Vagina (tissue), 2 donors: ENCODE measurements at places on chromosomes 1 and 21. TPM values are rescaled to one million over a fixed set of nuclear protein-coding genes. Genes with fewer than 3 reads are reported as not detected.

The CFHR1 gene
- not detected for total RNA-seq

The IBA57 gene
- 3.4 TPM for total RNA-seq

The ETV3 gene
- total RNA-seq = 37.3 TPM

The OBSCN gene
- total RNA-seq = 35.8 TPM

The LCE2A gene
- total RNA-seq = not detected

The RPTN gene
- total RNA-seq = 0.25 TPM

The ORC1 gene
- 1.7 TPM for total RNA-seq

The PBXIP1 gene
- 56.5 TPM for total RNA-seq

The KLF17 gene
- total RNA-seq = 0.25 TPM

The PDZK1IP1 gene
- 55.2 TPM for total RNA-seq

The PTGFR gene
- 4.4 TPM for total RNA-seq

The PLEKHN1 gene
- 15.2 TPM for total RNA-seq

The XCL2 gene
- not detected for total RNA-seq

The NOS1AP gene
- total RNA-seq = 2.0 TPM

The GNB1 gene
- 159 TPM for total RNA-seq

The ACP6 gene
- 14.2 TPM for total RNA-seq

The NR5A2 gene
- total RNA-seq = 0.98 TPM

The BEND5 gene
- total RNA-seq = 8.6 TPM

The LAD1 gene
- total RNA-seq = 91.8 TPM

The LRRC7 gene
- not detected for total RNA-seq

The SLC30A10 gene
- 0.25 TPM for total RNA-seq

The P3R3URF gene
- not detected for total RNA-seq

The FMO3 gene
- total RNA-seq = 0.98 TPM

The HSF2BP gene
- total RNA-seq = 2.7 TPM

The HHAT gene
- 11.8 TPM for total RNA-seq

The MYCL gene
- 17.2 TPM for total RNA-seq

The ZNF695 gene
- total RNA-seq = 0.49 TPM

The LEFTY1 gene
- not detected for total RNA-seq

The REN gene
- total RNA-seq = not detected

The GBP5 gene
- 4.2 TPM for total RNA-seq

The GJA9 gene
- total RNA-seq = not detected

The RNU1-1 gene
- 19,908 TPM for total RNA-seq

The TDRD5 gene
- total RNA-seq = not detected

The PGLYRP4 gene
- total RNA-seq = 3.9 TPM

The FABP3 gene
- 16.7 TPM for total RNA-seq

The TAS1R3 gene
- total RNA-seq = 0.74 TPM

The NPHS2 gene
- not detected for total RNA-seq

The C1orf94 gene
- not detected for total RNA-seq

The TMPRSS15 gene
- total RNA-seq = not detected

The AIRE gene
- total RNA-seq = 0.25 TPM

The ETV3L gene
- not detected for total RNA-seq

The CDCP2 gene
- total RNA-seq = not detected

The DIRAS3 gene
- total RNA-seq = 2.0 TPM

The CBR3 gene
- 45.2 TPM for total RNA-seq

The MNDA gene
- 3.2 TPM for total RNA-seq

The CELSR2 gene
- total RNA-seq = 38.5 TPM

The RASAL2 gene
- total RNA-seq = 25.5 TPM

The DNASE2B gene
- total RNA-seq = not detected

The MR1 gene
- 12.8 TPM for total RNA-seq

The FGGY gene
- total RNA-seq = 11.8 TPM

The UBASH3A gene
- 6.4 TPM for total RNA-seq

The TMEM167B gene
- 17.2 TPM for total RNA-seq

The SH2D1B gene
- total RNA-seq = not detected
